Bone marrow (tissue), 2 donors: ENCODE measurements at places on chromosomes 7 and 10.

DNA sequence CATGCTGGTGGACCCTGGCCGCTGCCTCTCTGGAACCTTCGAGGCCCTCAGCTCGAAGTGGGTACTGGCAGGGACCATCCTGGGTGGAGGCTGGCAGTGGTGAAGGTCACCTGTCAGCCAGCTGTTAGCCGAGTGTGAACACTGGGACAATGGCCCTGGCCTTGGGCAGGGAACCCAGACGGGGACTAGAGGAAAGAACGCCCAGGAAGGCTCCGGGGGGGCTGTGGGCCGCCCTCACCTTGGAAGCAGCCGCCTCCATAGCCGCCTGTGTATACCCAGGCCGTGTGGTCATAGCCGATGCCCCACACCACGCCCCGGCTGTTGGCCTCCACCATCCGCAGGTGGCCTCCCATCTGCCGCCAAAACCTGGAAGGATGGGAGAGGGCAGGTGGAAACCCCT, 17.6 kb downstream of the BHLHA15 start:
- DNase-seq, result no peak

- no peak for DNase-seq
Measured at GRCh38 chr7:1104516-1105179, 16.7 kb downstream of the GPER1 start.

- no peak for DNase-seq
Measured at GRCh38 chr10:117439243-117439912, 64.1 kb upstream of the PDZD8 start.

- no peak for DNase-seq
Measured at GRCh38 chr10:7340179-7340874, 70.5 kb downstream of the SFMBT2 start.

DNA sequence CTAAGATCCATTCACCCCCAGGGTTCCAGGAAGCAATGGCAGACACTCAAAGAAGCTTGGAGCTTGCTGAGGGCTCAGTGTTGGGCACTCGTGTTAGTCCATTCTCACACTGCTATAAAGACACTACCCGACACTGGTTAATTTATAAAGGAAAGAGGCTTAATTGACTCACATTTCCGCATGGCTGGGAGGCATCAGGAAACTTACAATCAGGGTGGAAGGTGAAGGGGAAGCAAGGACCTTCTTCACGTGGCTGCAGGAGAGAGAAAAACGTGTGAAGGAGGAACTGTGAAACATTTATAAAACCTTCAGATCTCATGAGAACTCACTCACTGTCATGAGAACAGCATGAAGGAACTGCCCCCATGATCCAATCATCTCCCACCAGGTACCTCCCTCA, 44.7 kb upstream of the SMNDC1 start:
- DNase-seq, result no peak

DNA sequence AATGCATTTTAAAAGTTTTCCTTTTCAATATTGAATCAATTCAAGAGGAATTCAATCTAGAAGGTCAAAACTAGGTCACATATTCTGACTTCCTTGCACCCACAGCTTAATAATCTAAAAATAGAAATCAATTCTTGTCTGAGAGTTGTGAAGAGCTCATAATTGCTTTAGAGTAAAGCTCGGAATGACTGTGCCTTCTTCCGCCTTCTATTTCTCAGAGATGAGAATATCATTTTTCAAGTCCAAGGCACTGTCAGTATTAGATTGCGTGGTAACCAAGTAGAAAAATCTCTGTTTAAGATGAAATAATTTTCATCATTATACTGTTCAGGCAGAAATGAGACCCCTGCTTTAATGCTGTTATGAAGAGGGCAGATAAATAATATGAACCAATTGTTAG, 272.2 kb upstream of the NFE2L3 start:
- no peak for DNase-seq

GRCh38 chr7:98354511-98355249, 46.2 kb downstream of the BAIAP2L1 start:
- DNase-seq, result no peak

GRCh38 chr10:30036341-30036740, 23.0 kb downstream of the JCAD start:
- DNase-seq, result no peak

- DNase-seq, result no peak
Measured at GRCh38 chr10:132979491-132980425, 37.4 kb upstream of the CFAP46 start.

DNA sequence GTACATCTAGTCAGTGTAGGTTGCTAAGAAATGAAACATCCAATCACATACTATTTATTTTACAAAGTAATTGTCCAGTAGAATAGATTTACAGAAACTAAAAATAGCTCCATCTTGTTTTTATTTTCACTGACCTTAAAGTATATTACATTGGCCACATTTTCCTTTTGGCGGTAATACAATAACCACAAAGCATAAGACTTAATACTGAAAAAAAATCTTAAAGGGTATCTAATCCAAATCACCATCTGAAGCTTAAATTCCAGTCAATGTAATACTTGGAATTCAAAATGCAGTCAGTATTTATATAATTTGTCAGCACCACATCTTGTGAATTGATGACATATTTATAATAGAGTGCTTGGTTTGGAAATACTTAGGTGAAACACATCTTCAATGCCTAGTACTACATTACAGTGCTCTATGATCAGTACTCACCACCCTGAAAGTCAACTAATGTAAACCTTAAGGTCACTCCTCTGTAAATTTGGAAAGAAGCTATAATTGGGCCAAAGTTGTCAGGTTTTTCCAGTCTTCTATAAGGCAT, 8.9 kb downstream of the ANKMY2 start:
- no peak for DNase-seq

DNA sequence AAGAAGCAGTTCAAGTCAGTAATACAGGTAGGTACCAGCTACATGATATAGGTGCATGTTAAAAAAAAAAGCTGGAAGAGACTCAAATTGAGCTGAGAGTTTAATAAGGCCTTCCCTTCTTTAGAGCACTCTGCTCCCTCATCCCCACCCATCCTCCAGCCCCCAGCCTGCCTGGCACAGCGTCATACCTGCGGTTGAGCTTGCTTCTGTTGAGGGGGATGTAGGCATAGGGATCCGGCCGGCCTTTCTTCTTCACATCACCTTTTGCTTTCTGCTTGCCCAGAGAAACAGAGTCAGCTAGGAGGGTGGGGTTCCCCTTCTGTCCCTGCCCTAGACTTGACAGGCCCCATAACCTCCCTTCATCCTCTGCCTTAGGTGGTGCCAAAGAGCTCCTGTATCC, 23.8 kb upstream of the FRAT2 start:
- no peak for DNase-seq

DNA sequence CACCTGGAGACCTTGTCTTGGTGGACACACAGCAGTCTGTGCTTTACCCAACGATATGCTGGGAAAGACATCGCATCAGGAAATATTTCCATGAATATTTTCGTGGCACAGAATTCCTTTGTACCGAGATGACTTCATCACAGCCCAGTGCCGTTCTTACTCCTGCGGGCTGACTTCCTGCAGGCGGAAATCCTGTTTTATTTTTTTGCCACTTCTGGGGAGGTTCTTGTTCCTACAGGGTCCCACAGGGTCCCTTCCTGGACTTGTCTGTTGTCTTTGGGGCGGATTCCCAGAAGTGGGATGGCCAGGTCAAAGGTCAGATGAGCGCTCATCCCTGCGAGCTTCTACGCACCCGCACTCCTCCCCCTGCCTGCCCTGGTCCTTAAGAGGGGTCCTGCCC, 86.5 kb downstream of the DNAJB6 start:
- no peak for DNase-seq

GRCh38 chr10:129029051-129029450, 438.0 kb upstream of the MGMT start:
- no peak for DNase-seq

- DNase-seq, result no peak
Measured at GRCh38 chr10:132963430-132963960, 21.1 kb upstream of the CFAP46 start.

DNA sequence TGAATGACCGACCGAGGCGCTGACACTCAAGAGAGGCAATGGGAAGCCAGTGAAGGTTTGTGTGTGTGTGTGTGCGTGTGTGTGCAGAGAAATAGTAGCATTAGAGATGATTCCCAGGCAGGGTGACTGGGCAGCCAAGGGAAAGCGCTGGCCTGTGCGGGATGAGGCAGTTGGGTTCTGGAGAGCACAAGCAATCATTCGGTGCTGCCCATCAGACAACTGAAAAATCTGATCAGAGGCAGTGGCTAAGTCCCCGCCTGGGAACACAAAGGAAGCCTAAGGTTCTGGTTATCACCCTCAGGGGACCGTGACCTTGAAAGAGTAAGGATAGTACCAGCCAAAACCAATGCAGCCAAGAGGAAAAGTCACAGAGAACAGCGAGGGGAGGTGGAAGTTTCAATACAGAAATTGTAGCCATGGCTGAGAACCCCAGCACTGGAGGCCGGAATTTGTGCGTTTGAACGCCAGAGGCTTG, 868 bp upstream of the PDCD4 start:
- no peak for DNase-seq

DNA sequence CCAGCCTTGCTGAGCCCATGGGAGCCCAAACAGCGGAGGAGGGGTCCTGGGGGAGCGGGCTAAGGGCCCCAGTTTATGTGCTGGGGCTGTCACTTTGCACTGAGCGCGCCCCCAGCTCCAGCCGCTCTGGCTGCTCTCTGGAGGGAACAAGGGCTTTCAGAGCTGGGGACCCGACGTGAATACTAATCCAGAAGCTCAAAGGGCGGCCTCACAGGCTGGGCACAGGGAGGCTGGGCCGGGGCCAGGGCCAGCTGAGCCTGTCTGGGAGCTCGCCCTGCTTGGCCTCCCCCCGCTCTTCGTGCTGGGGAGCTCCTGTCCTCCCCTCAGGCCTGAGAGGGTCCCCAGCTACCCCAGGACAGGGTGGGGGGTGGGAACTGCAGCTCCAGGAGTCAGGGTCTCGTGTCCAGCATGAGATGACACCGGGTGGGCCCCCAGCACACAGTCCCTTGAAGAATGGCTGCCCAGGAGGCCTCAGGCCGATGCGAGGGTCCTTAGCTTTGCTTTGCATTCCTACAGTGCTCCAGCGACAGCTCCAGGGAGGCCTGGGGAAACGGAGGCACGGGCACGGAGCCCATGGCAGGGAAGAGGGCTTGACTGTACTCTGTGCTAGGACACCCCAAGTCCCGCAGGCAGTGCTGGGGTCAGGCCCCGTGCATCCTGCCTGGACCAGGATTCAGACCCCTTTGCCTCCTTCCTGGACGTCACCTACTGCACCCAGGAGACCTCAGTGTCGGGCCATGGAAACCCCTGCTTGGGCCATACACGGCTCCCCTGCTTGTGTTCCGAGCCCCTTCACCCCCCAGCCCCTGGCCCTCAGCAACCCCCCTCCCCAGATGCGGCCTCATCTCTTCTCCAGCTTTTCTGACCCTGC, 5.8 kb upstream of the AMZ1 start:
- DNase-seq, result no peak

- DNase-seq, result no peak
Measured at GRCh38 chr10:121765204-121765603, 162.6 kb downstream of the ATE1 start.

GRCh38 chr7:106604303-106604924, 56.5 kb downstream of the CCDC71L start:
- no peak for DNase-seq

DNA sequence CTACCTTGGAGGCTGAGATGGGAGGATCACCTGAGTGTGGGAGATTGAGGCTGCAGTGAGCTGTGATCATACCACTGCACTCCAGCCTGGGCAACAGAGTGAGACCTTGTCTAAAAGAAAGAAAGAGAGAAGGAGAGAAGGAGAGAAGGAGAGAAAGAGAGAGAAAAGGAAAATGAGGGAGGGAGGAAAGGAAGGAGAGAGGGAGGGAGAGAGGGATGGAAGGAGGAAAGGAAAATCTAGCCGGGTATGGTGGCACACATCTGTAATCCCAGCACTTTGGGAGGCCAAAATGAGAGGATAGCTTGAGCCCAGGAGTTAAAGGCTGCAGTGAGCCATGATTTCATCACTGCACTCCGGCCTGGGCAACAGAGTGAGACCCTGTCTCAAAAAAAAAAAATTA, 42.9 kb upstream of the GTF2IRD1 start:
- DNase-seq, result no peak

- no peak for DNase-seq
Measured at GRCh38 chr7:152702-153391, 39.5 kb upstream of the FAM20C start.

GRCh38 chr7:128938544-128939074, 882 bp downstream of the IRF5 start:
- DNase-seq, result no peak

GRCh38 chr7:25732766-25733217, 419.2 kb upstream of the NFE2L3 start:
- no peak for DNase-seq

DNA sequence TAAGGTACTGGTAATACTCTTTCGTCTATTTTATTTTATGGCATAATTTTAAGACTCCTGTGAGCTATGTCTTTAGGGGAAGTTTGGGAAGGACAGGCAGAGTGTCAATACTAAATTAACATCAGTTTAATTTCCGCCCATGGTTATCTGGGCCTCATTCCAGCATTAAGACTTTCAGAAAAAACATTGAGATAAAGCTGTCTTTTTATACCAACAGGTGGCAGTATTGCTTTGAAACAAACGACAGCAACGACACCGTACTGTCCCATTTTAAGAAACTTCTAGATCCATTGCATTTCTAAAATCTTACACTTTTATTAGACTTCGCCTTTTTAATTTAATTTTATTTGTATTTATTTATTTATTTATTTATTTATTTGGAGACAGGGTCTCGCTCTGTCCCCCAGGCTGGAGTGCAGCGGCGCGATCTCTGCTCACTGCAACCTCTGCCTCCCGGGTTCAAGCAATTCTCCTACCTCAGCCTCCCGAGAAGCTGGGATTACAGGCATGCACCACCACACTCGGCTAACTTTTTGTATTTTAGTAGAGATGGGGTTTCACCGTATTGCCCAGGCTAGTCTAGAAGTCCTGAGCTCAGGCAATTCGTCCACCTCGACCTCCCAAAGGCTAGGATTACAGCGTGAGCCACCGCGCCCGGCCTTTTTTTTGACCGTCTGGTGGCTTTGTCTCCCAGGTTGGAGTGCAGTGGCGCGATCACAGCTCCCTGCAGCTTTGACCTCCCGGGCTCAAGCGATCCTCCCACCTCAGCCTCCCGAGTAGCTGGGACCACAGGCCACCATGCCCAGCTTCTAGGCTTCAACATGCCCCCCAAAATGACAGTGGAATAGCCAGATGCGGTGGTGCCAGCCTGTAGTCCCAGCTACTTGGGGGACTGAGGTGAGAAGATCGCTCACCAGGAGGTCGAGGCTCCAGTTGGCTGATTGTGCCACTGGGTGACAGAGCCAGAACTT, 78.7 kb upstream of the C1GALT1 start:
- no peak for DNase-seq

DNA sequence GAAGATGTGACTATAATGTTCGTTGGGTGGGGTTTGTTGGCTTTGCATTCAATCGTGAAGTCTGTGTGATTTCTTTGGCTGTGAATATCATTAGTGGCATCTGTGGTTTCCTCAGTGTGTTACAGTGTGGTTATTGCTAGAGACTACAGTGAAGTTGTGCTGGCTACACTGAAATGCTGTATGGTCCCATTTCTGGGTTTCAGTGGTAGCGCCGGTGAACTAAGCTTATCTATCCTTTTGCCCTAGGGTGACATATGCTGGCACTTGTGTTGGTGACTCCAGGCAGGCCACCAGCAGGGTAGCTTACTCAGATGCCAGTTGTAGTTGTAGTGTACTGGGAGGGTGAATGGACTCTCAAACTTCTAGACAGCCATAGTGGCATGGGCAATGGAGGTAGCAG, 259.5 kb downstream of the ANKRD30A start:
- no peak for DNase-seq
